ENCODE measurements at places on chromosomes 4 and X.

GRCh38 chrX:2450681-2451080 lies 50.1 kb downstream of the DHRSX start:
- DNase-seq, result no peak

DNA sequence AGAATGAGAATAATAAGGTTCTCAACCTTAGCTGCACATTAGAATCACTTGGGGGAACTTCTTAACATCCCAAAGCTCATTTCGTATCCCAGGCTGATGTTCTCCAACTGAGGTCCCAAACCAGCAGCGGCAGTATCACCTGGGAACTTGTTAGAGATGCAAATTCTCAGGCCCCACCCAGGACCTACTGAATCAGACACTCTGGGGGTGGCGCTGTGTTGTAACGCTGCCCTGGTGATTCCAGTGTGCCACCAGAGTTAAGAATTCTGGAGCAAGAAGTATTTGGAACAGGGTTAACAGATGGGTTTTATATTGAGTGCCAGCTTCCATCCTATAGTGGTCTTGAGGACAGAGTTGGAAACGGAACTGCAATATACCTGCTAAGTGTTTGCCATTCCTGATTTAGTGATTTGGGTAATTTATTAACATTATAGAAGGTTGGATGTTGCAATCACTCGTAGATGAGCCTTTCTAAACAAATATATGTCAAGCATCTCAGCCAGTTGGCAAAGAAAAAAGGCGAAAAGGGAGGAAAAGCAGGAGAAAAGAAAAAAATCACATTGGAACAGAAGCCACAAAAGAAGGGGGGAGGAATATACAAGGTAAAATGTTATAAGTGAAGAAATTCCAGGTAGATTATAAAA lies 141.0 kb downstream of the ARX start:
- DNase-seq, result no peak

DNA sequence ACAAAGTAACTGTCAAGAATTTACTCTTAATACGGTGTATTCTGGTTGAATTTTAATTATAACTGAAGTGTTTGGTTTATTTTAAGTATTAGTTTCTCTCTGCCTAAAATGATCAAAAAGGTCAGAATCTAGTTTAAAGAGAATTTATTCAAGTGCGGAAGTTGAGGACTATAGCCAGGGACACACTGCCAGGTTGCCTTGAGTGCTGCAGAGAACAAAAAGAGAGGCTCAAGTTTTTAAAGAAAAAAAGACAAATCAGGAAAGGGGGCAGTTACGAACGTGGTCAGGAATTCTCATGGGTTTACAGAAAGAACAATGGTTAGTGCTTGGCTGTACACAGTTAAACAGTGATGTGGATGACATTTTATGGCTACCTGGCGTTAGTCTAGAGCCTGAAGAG lies 81.3 kb downstream of the SNX25 start:
- DNase-seq, result no peak

GRCh38 chrX:23770142-23770541 lies 12.8 kb upstream of the SAT1 start:
- no peak for DNase-seq

- no peak for DNase-seq
Observed at GRCh38 chr4:141019768-141020167, 113.5 kb downstream of the RNF150 start.

DNA sequence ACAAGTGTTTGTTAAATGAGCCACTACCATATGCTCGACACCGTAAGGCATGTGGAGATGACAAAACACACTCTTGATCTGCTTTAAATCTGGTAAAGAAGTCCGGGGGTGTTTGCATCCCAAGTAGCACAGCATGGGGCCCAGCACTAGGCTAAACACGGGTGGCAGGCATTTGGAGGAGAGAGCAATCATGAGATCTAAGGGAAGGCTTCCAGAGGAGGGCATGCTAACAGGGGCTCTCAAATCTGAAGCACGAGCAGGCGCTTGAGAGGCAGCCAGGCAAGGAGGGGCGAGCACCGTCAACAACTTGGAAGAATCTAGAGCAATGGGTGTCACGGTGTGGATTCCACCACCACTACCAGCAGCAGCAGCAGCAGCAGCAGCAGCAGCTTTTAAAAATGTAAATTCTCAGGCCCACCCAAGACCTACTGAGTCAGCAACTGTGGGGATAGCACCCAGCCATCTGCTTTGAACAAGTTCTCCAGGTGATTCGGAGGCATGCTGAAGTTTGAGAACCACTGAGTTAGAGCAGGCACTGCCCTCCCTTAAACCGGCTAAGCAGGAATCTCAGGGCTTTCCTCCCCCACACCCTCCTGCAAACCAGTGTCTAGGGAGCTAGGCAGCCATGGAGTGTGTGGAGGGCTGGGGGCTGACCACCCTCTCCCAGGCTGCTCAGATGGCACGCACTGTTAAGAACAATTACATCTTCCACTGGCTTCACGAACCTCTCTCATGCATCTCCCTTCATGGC lies 70.2 kb upstream of the MAP3K15 start:
- DNase-seq, result no peak

- no peak for DNase-seq
Observed at GRCh38 chrX:348461-349117, 30.0 kb upstream of the GTPBP6 start.

GRCh38 chr4:55051532-55051931 lies 73.9 kb downstream of the KDR start:
- DNase-seq, result peak; percentile 84

- DNase-seq, result no peak
Observed at GRCh38 chrX:68084765-68085164, 348.5 kb downstream of the OPHN1 start.

DNA sequence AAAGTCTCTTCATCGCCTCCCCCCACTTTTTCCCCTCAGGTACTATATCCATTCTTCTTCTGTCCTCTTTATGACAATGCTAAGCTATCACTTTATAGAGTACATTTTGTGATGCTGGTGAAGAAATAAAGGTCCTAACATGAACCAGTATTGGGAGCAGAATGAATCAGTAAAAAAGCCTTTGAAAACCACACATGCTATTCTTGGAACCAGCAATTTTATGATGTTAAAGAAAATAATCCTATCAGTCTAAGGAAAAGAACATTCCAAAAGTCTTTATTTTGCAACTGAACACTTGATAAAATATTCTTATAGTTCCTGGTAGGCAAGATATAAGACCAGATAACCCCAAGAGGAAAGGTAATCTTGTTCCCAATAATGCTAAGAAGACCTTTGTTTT lies 107.8 kb upstream of the MCF2 start:
- DNase-seq, result no peak

- no peak for DNase-seq
Observed at GRCh38 chr4:88907478-88907877, 149.5 kb downstream of the FAM13A start.

- DNase-seq, result no peak
Observed at GRCh38 chr4:133910165-133910564, 291.4 kb downstream of the PABPC4L start.

GRCh38 chr4:140242357-140243277 lies 88.6 kb upstream of the MAML3 start:
- DNase-seq, result no peak

GRCh38 chr4:167838686-167839085 lies 253.7 kb upstream of the ANXA10 start:
- DNase-seq, result no peak

DNA sequence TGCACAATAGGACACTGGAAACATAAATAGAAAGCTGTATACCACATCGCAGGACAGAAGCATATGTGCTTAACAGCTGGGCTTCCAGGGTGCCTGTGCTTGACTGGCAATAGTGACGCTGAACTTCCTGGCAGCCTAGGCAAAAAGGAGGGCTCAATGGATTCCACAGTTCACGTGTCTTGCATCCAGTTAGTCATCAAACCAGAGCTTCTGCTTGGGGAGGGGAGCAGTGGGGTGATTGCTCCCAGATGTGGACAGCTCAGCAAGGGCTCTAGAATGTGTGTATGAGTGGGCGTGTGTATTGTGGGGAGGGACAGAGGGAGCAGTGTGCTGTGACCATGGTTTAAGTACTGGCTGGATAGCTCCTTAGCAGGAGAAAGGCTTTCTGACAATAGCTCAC lies 2.3 kb downstream of the PRRG3 start:
- no peak for DNase-seq

DNA sequence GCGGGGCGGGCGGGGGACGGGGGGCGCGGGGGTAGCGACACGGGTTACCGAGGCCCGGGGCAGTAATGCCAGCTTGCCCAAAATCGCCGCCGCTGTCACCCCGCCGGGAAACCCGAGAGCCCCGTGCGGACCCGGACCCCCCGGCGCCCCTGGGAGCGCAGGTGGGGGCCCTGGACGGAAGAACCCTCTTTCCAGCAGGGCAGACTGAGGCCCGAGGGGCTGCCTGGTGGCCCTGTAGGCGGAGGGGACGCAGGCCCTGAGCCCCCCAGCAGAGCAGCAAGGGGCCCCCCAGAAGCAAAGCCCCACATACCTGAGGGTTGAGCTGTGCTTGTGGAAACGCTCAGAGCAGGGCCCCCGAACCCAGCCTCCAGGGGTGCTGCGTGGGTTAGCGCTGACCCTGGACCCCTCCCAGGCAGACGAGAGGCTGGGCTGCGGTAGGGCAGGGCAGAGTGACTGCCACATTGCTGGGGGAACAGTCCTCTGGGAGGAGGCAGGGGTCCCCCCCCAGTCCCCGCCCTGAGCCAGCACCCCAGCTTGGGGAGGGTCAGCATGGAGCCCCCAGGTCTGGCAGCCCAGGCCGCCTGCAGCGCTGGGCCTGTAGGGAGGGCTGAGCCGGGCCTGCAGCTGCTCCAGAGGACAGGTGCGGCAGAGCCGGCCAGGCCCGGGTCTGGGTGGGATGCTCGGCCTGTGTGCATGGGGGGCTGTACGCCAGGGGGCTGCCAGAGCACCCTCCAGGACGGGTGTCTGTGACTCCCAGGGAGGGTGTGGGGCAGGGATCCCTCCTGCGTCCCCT lies 646 bp downstream of the DOK7 start:
- no peak for DNase-seq
